NCI-H1930 (cell line): ENCODE measurements at places on chromosomes 7 and 10.

GRCh38 chr7:39300276-39300675, 265.9 kb upstream of the YAE1 start:
- no peak for DNase-seq

DNA sequence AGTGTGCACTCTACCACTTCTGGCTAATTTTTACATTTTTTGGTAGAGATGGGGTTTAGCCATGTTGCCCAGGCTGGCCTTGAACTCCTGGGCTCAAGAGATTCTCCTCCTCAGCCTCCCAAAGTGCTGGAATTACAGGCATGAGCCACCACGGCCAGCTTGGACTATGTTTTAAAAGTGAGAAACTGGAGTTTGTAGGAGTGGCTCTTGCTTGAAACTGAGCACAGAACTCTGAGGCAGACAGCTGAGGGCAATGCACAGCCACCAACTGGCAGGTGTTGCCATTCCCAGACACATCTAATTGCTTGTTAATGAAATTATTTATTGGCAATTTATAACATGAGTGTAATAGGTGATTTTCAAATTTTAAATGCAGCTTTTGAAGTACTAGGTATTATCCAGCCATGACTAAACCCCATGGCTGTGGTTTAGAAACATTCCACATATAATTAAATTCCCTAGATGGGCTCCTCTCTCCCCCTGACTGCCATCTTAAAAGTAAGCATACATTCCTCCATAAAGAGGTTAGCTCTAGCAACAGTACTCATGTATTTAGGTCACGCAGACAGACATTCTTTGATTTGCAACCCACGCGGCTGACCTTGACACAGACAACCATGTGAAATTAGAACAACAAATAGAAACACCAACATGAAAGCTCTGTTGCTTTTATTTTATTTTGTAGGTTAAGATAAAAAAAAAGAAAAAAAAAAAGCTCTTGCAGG, 19.8 kb downstream of the PANK1 start:
- DNase-seq: no peak

DNA sequence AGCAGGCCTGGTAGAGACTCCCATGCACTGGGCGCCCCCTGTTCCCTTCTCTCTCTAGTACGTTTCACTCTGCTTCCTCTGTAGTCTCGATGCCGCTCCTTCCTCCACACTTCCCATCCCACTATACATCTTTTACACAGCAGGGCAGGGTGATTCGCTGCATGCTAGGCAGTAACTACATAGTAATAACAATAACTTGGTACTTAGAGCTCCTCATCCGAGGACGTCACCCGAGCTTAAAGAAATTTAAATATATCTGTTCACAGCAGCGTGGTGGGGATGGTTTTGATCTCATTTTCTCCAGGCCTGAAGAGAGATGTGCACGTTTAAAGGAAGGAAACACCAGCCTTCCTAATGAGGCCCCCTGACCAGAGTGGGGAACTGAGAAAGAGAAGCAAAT, 276.9 kb downstream of the SKAP2 start:
- DNase-seq: no peak

GRCh38 chr10:85175635-85176034, 847.2 kb downstream of the CCSER2 start:
- DNase-seq: no peak

DNA sequence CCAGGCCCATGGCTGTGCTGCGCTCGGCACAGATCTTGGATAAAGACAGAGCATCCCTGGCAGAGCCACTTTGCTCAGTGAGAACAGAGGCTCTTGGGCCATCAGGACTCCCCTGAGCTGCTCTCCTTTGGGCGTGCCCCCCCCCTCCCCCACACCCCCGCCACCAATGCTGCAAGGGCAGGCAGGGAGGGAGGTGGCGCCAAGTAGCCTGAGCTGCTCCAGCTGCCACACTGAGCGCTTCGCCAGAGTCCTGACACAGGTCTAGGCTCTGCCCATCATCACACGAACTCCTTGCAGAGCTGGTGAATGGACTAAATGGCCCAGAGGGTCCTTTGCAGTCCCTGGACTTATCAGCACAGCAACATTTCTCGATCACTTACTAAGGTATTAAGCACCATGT, 12.5 kb downstream of the AKR1B1 start:
- no peak for DNase-seq

DNA sequence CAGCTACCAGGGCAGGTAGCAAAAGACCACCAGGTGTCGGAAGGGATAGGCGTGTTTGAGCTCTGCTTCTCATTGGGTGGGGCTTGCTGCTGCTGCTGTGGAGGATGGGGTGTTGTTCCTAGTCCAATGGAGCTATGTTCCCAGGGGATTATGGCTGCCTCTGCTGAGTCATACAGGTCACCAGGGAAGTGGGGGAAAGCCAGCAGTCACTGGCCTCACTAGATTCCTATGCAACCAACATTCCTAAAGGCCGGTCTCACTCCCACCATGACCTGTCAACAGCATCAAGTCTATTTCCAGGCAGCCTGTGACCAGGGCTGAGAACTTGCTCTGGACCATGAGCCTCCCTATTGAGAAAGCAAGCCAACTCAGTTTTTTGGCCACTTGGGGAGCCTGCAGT, 1160.8 kb downstream of the REEP3 start:
- no peak for DNase-seq
